Inflammatory macrophage treated with lipopolysaccharide for 4 hours (primary cell): ENCODE measurements at places on chromosomes 1 and 21.

DNA sequence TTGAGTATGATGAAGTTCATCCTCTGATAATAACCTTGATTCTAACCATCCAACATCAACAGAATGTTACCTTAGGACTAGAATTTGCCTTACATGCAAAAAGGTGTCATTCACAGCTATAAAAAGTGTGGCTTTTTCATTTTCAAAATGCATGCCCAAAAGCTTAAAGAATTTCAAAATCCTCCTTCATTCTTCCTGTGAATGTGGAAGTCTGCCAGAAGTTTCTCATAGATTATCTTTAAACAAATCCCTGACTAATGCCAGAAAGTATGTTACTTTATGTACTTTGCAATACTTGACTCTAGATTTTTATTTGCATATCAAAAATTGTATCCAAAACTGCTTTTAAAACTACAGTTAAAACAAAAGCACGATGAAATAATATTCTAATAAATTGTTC is 270.6 kb upstream of the ZRANB2 start:
- DNase-seq, result no peak

GRCh38 chr21:45388611-45389296 is 16.2 kb upstream of the COL18A1 start:
- DNase-seq, result no peak

DNA sequence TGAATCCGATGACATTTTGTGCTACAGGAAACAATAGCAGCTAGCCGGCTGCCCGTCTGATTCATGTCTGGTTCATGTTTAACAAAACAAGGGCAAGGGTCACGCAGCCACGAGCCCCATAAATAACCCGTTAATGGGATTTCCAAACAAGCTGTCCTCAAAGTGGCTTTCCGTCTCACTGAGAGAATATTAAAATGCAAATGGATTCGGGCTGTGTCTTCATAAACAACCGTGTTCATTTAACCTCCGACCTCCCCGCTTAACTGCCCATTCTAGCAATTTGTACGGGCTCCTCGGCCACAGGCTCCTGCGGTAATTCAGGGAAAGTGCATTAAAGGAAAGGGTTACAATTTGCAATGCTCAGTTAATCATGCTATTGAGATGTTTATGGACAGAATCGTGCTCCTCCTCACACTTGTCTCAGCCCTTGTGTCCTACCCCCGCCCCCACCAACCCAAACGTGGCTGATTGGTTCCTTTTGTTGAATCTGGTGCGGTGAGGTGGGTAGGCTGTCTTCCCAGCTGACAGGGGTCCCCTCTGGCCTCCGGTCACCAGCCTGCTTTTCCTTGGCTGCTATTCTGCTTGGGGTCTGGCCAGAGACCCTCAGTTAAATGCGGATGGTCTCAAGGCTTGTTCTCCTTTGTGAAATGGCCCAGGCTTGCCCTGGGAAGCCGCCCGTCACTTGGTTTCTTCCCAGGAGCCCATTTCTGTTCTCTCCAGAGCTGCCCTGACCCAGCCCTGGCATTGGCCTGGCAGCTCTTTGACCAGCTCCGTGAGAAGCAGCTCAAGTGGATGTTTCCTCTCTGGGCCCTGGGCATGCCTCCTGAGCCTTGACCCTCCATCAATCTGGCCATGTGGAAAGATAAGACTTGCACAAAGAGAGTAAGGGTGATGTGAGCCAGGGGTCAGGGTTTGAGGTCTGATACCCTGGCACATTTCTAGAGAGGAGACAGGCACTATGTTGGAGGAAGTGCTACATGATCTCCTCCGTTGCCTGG is 200.7 kb upstream of the POU3F1 start:
- no peak for DNase-seq

DNA sequence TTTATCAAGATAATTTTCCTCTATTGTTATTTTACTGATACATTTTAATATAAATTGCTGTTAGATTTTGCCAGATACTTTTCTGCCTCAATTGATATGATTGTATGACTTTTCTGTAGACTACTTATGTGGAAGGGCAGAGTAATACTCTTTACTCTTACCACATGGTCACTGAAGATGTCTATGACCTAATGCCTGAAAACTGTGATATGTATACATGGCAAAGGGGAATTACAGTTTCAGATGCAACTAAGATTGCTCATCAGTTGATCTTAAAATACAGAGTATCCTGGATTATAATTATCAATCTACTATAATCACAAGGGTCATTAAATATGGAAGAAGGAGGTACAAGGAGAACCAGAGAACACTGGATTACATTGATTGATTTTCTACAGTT is 1528.0 kb downstream of the BRINP3 start:
- DNase-seq, result no peak

DNA sequence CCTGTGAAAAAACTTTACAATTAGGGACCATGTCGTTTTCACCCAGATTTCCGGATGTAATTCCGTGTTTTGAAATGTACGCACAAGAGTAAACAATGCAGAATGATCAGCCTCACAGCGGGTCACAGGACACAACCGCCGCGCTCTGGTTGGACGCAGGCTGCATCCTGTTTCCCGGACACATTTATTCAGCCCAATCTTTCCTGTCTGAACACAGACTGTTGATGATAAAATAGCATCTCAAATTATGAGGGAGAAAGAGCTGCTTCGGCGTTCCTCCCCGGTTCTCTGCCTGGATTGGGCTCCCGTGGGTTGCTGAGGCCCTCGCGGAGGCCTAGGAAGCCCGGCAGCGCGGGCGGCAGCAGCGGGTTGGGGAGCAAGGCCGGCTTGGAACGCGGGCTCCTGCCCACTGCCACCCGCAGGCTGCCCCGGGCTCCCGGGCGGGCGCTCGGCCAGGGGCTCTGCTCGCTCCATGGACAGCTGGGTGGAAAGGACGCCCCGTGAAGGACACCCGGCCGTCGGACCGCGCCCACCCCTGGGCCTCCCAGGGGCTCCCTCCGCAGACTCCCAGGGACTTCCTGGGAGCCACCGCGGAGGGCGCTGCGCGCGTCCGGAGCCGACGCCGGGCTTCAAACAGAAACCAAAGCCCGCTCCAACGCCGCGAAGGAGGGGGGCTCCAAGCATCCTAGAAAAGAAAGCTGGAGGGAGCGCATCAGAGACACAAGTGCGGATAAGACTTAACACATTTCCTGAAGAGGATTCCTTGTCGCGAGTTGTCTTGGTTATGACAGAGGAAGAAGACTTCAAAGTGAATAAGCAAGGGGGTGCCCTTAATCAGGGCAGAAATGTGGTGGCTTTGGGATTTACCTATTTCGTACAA is 122.3 kb downstream of the ESRRG start:
- peak; percentile 61 for DNase-seq

DNA sequence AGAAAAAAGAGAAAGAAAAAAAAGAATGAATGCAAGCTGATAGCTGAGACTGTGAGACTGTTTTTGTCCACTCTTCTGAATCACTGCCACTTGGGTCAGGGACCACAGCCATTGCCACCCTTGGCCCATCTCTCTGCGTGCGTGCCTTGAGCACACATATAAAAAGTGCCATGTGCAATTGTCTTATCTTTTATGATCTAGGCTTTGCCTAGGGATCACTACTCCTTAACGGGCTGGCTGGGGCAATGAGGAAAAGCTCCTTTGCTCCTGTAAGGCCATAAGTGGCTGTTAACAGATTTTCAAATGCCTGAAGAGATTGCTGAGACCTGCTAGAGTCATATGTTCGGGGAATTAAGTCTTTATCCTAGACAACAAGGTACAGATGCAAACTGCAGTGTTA is 8.2 kb downstream of the SPATA46 start:
- DNase-seq, result no peak

DNA sequence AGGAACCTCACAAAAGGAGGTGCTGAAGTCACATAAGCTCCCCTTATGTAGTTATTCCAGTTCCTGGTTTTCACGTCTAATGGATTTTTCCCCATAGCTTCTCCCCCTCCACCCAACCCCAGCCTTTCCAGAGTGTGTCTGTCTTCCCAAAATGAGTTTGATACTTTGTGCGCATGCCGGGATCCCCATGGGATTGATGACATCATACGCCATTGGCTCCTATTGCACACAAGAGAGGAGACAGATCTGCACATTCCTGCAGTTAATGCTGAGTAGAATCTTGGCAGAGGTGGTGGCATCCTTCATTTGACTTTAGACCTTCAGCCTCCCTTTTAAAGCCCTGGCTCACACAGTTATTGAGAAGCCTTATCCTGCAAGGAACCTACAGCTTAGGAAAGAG is 71.4 kb downstream of the DDR2 start:
- no peak for DNase-seq
